ENCODE measurements at places on chromosomes 7 and 10.

DNA sequence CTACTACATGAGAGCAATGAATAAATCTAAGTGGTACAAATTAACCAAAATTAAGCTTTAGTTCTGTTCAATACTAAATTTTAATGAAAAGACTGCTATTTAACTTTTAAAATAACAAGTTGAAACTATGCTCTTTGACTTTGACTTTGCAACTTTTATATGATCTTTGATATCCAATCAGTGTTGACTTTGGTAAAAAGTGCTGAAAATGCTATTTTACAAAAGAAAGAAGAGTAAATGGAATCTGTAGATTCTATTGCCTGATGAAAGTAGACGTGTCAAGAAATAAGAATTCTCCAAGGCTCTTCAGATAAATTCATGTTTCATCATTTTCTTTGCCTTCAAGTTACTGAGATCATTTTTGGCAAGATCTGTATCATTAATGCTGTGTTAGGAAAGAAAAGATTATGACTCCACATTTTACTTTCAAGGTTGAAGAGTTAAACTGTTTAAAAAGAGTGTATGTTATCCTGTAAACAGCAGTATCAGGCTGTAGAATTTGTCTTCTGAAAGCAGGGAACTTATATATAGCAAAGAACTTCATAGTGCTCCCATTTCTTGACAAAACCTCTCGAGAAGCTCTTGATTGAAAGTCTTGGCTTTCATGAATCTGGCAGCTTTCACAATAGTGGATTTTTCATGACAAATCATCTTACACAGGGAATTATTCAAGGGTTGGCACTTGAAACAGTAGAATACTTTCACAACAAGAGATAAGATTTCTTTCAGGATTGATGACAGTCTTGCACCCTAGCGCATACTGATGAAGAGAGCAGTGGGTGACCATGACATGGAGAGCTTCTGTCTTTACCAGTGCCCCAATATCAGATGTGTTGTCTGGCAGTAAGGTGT, 72.1 kb downstream of the PTEN start:
- no peak for DNase-seq

DNA sequence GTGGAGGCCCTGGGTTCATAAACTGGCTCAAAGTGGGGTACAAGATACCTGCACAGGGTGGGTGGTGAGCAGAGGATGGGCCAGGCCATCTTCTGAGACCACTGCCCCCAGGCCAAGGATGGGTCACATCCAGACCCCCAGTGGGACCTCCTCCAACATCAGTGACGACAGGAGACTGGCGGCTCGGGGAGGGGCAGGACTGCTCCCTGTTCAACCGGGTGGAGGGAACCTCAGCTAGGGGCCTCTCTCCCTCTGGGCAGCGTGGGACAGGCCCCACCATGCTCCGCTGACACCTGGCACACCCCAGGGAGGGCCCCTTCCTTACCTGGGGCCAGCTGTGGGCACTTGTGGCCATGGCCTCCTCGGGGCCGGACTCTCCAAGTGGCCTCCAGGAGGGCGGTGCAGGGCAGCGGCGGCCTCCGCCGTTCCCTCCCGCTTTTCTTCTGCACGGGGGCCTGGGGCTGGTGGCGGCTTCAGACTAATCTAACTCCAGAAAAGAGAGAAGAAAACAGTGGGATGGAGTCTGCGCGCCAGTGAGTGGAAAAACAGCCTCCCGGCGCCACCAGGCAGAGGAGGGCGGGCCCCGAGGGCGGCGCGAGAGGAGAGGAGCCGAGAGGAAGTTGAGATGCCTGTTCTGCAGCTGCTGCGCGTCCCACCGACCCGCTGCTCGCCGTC, at the start of gene CALHM2:
Gene CALHM2 (minus strand): TSS at position 540 of the 675 bp plus-strand sequence. CDS start 2,429 bp downstream, outside the sequence.
- DNase-seq: peak; percentile 38

DNA sequence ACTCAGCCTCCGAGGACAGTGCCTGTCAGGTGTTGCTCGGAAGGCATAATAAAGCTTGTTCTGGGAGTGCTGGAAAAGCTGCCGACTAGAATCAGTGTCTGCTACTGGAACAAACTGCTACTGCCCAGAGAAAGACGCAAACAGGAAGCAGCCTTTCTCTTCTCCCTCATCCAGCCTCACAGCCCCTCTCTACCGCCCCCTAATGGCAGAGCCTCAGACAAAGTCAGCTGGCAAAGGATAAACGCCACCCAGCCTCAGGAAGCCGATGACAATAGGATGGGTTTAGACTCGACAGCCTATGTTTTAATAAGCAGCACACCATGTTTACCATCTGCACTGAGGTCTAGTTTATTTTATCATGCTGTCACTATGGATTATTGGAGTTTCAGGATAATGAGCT, 169.5 kb upstream of the LYZL1 start:
- DNase-seq: peak; percentile 4

DNA sequence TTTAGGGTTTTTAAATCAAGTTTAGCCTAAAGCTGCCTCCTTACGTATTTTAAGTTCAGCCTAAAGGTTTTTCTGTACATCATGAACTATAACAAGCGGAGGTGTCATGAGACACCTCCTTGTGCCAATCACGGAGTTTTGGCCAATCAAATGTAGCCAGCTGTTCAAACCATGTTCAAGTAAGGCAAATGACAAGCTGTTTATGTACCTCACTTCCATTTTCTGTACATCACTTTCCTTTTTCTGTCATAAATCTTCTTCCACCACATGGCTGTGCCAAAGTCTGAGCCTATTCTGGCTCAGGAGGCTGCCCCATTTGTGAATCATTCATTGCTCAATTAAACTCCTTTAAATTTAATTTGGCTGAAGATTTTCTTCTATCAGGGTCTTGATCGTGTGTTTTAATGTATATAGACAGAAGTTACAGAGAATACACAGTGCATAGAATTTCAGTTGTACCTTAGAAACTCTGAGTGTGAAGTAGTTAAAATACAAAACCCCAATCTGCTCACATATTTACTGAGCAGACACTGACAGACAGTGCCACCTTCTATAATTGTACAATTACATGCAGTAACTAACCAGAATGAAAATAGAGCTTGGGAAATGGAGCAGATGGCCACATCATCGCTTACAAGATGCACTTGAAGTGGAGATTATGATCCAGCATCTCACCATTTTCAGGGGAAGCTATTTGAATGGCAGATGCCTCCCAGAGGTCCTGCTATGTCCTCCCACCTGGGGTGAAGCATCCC, 76.9 kb upstream of the LANCL2 start:
- peak; percentile 4 for DNase-seq

DNA sequence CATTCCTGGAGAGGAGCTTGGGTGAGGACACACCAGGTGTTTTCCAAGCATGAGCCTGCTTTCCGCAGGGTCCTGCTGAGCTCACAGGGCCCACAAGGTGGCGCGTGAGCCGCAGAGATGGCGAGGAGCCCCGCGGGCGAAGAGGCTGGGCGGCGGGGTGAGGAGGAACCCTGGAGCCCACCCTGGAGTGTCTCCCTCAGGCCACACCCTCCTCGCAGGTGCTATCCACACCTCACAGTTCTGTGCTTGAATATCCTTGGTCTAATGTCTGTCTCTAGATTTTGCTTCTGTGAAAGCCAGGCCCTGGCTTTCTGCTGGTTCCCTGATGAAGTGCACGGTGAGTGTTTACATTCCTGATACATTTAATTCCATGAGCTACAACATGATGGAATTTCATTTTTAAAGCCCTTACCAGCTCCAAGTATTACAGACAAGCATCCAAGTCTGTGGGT, 433.6 kb downstream of the ACTR3B start:
- no peak for DNase-seq

GRCh38 chr10:120943542-120943941, 92.4 kb downstream of the WDR11 start:
- DNase-seq: no peak

DNA sequence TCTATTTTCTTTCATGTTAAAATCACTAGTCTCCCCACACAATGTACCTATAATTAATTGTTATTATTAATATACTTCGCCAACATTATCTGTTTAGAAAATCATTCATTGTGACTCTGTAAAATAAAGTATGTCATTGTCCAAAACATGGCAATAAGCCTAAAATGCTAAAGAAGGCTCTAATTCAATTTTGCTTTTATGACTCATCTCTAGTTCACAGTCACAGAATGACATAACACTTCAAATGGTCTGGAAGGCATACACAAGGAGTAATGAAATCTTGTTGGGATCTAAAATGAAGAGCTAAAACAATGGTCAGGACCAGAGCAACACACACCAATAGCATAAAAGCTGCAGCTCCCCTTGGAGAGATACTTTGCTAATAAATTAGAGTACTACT, 505.8 kb downstream of the GPAM start:
- DNase-seq: no peak

GRCh38 chr10:11425676-11426075, 185.8 kb downstream of the USP6NL start:
- DNase-seq: peak; percentile 70

DNA sequence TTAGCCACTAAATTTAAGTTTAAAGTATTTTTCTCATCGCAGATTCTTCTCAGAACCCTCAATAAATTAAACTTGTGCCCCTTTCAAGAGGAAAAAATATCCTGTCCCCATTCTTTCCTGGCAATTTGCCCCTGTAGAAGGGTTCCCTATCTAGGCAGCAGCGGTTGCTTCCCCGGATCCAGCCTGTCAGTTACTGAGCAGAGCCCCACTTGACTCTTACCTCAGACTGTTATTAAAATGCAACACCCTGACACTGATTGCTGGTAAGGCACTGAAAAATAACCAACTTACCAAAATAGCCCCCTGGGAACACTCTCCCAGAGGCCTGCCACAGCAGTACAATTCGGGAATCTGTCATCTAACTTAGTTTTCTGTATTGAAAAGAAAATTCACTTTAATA, 13.9 kb downstream of the LMTK2 start:
- DNase-seq: no peak

Data from MV-4-11 (cell line).